Hindlimb muscle (tissue), 1 donor: ENCODE measurements at places on chromosomes 1 and 21.

GRCh38 chr1:87030740-87031690, 116.6 kb downstream of the HS2ST1 start:
- DNase-seq, result no peak

- no peak for DNase-seq
Measured at GRCh38 chr1:116997066-116997465, 4.5 kb upstream of the CD101 start.

GRCh38 chr1:212152308-212152693, 116.8 kb downstream of the DTL start:
- no peak for DNase-seq

DNA sequence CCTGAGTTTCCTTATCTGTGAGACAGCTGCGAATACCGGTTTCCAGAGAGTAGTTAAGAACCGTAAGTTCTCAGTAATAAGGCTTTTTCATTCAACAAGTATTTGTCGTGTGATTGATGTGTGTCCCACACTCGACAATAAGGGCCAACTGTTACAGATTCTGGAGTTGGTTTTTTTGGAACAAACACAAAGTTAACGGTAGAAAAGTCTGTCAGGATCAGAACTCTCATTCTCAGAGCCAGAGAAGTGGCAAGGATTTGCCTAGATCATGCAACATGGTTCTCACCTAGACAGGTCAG, 837 bp downstream of the NUDC start:
- no peak for DNase-seq

DNA sequence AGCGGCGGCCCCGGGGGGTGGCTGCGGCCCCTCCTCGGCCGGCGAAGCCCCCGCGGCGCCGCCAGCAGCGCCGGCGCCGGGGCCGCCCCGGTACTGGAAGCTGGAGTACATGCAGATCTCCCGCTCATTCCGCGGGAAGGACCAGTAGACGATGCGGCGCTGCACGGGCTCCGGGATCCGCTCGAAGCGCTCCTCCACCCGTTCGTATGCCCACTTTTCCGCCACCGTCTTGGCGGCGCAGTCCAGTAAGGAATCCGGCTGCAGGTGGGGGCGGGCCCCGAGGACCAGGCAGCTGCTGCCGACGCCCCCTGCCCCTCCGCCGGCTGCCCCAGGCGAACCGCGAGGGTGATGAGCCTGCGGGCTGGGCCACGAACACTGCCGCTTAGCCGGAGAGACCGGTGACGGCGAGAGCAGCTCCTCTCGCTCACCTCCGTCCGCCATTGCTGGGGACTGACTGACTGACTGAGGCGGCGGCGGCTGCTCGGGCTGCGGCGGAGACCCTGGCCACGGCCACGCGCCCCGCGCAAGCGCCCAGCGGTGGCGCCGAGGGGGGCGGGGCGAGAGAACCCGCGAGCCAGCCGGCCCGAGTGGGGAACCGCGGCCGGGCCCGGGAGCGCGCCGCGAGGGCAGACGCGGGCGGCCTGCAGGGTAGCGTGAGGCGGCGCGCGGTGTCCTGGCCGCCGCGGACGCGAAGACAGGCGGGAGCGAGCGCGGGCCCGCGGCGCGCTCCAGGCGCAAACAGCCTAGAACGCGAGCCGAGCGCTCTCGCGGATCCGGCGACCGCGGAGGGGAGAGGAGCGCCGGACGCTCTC, at the start of gene ZSWIM5:
ZSWIM5 (minus strand) TSS at position 696 of the 812 bp plus-strand sequence; CDS start at position 441, 255 bp downstream.
- peak; percentile 82 for DNase-seq

DNA sequence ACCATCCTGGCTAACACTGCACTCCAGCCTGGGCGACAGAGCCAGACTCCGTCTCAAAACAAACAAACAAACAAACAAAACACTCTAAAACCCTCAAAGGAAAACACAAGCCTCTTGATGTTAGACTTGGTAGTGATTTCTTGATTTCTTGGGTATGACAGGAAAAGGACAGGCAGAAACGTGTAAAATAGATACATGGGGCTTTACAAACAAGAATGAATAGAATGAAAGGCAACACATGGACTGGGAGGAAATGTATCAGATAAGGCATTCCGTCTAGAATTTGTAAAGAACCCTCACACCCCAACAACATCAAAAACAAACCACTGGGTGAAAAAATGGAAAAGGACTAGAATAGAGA, 7.8 kb upstream of the PRXL2B start:
- DNase-seq, result no peak

GRCh38 chr1:205975387-205975998, 27.7 kb downstream of the RAB7B start:
- no peak for DNase-seq

DNA sequence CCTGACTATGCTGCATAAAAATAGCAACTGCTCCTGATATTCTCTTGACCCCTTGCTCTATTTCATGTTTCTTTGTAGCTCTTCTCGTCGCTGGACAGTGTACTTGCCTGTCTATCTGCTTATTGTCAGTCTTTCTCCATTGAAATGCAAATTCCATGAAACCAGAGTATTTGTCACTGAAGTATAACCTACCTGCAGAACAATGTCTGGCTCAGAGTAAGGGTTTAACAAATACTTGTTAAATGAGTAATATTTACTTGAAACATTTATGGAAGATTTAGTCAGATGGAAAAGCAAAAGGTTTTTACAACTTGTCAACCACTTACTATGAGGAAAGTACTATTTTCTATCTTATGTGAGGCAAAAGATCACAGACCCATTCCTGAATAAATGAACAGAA, 19.9 kb upstream of the ERICH3 start:
- no peak for DNase-seq

DNA sequence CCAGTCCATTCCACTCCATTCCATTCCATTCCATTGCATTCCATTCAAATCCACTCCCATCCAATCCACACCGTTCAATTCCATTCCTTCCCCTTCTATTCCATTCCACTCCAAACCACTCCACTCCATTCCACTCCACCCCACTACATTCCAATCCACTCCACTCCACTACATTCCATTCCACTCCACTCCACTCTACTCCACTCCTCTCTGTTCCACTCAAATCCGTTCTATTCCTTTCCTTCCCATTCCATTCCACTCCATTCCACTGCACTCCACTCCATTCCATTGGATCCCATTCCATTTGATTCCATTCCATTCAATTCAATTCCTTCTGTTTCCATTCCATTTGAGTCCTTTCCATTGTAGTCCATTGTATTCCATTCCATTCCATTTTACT, 2568.3 kb upstream of the TPTE start:
- DNase-seq, result no peak

DNA sequence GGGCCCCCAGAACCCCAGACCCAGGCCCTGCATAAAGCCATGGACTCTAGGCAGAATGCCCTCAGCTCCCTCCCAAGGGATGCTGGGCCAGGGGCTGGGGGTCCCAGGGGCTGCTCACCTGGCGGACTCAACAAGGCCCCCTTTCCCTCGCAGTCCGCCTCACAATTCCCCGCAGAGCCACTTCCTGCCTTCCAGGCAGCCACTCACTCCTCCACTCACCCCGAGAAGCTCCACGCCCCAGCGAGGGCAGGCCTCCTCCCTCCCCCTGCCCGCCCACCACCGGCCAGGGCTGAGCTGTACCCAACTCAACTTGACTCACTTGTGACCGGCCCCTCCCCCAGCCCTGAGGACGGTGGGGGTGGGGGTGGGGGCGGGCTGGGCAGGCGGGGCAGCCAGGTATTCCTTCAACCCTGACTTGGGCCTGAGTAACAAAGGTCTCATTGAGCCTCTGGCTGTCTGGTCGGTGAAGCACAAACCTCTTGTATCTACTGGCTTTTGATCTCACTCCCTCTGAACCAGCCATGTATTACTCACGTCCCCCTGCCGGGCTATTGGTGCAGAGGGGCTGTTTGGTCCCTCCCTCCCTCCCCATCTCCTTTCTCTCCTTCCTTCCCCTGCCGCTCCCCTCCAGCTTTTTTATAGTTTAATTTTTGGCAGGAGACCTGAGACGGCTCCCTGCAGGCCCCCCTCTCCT, 5.9 kb downstream of the BLACAT1 start:
- DNase-seq, result no peak

DNA sequence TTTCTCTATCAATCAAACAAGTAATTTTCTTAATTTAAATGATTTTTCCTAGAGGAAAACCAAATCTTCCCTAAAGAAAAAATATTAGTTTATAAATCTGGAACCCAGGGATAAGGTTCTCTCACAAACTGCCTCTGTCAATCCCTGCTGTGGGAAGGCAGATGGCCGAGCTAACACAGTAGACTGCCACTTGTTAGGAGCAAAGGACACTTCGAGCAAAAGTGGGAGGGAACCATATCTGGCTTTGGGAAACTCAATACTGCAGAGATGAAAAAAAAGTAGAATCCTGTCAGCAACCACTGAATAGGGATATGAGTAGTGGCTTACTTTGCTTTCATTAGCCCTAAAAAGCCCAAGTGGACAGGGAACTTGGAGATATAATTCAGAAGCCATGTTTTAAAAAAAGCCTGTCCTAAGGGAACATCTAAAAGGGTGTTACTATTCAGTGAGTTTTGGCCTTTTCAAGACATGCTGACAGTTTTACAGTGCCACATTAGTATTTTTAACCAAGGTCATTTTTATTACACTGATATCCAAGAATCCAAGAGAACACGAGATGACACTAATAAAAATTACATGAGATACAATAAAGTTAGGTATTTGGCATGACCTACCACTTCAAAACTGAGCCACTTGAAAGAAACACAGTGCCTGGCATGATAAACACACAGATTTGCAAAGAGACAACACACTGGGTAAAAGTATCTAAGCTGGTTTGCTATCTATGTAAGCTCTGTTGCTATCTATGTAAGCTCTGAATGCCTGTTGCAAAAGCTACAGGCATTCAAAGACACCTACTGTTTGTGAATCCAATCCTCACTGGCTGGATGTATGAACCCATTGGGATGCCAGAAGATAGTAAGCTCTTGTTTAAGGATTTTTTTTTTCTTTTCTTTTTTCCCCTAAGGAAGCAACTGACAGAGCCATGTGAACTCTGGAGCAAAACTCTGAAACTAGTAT, 21.4 kb downstream of the TEX38 start:
- no peak for DNase-seq

DNA sequence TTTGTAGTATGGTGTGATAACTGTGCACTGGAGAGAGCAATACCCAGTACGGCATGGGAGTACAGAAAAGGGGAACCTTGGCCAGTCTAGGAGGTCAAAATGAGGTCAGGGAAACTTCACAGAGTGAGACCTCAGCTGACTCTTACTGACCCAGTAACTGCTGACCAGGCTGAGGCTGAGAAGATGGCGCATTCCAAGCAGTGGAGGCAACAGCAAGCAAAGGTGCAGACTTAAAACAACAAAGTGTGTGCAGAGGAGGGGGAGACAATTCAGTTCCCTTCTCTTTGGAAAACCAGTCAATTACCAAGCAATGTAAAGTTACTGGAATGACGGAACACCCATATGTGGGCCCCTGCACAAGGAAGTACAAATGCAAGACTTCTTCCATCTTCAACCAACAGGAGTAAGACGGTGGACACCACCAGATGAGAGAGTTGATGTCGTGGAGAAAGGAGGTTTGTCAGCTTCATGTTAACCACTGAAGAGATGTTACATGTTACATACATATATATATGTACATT, 54.6 kb upstream of the PRDX6 start:
- peak; percentile 31 for DNase-seq

DNA sequence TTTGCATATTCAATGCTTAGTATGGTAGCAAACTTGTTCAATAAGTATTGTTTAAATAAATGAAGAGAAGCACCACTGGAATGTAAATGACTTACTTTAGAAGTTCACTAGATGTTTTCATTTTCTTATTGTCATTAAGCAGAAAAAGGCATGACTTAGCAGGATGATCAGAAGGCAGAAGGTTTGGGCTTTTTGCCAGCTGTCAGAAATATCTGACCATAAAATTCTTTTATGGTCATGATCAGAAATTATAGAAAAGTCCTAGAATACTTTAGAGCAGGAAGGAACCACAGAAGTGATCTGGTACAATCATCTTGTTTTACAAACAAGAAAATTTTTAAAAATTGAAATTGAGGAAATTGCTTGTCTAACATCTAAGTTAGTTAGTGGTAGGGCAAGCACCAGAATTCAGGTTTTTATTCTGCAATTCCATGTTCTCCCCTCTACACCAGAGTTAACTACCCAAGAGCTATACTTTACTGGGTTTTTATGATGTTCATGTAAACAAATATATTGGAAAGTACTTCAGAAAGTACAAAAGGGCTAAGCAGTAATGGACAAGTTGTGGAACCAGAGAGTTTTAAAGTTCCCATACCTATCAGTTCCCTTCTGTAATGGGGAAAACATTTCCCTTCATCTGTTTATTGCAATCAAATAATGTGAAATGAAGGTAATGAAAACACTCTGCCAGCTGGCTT, 10.1 kb downstream of the FMO5 start:
- DNase-seq, result no peak

DNA sequence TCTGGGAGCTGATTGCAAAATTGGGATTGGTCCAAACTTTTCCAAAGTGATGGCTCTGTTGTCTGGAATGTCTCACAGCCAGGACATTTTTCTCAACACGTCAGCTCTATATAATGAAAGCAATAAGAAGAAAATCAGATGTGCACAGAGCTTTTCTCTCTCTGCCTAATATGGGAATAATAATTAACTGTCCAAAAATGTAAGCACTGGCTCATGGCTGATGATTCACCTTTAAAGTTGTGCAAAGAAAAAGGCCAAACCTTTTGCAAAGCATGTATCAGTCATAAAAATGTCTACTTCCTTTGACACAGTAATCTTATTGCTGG, 30.4 kb downstream of the ZNF281 start:
- peak; percentile 8 for DNase-seq

DNA sequence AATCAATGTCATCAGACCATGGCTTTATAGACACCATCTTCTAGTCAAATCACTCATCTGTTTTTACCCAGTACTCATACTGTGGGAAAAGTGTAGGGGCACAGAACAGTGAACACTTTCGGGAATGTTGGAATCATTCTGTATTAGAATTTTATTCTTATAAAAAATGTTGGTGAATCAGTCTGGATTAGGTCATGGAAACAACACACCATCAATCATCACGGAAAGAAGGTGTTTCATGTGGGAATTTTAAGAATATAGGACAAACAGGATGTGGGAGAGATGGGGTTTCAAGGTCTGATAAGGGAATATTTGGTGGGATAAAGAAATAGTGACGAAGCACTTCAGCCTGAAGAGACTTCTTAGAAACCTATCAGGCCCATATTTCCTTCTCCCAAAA, 17.3 kb downstream of the GBP1 start:
- DNase-seq, result no peak

DNA sequence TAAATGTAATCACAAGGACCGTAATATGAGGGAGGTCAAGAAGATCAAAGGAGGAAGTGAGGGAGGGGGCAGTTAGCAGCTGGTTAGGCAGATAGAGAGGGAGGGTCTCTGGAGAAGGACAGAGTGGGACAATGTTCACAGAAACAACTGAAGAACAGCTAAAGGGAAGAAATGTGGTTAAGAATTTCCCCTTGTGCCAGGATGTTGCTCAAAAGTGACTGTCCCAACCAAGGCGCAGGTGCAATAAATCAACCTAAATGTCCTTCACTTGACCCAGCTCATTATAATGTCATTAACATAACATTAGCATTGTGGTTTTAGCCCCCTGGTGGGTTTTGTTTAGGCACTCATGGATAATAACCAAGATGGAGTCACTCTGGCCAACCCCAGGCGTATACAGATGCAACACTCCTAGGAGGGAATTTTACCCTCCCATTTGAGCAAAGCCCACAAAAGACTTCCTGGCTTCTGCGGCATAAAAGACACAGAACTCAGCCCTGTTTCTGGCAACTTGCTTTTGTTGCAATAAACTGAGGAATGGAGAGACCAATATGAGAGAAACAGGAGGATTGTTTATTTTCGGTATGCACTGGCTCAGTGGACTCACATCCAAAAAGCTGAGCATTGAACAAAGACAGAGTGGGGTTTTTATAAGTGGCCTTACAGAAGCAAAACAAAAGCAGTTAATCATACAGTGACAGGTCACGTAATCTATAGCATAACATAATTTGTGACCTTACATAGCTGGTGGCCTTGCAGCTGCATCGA, 7.3 kb upstream of the CA6 start:
- no peak for DNase-seq
